NCI-H748 treated with DMSO at 0.1 percent for 48 hours (cell line): ENCODE measurements at places on chromosomes 16 and 17.

DNA sequence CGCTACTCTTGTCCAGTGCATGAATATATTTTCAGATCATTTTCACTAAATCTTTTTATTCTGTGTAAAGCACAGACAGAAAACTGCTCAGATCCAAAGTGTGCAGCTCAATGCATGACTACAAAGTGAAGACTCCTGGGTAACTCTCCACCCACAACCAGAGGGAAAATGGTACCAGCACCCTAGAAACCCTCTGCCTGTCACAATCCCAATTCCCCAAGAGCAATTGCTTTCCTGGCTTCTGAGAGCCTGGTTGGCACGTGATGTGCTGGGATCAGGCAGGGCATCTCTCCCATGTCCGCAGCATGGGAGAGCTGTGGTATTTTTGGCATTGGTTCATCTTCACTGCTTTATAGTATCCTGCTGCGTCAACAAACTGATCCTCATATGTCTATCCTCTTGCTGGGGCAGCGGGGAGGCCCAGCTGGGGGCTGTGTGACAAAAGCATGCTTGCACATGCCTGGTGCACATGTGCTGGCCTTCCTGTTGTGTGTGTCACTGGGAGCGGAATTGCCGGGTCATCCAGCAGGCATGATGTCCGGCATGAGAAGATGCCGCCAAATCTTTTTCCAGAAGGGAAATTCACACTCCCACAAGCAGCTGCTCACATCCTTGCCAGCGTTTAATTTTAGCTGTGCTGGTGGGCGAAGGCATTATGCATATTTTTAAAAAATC lies 278.9 kb upstream of the FOXF1 start:
- DNase-seq = no peak

GRCh38 chr17:59893676-59894100 lies 767 bp downstream of the RPS6KB1 start:
- no peak for DNase-seq

- no peak for DNase-seq
Observed at GRCh38 chr16:57016301-57016700, 26.9 kb downstream of the NLRC5 start.

GRCh38 chr16:1443403-1443973 lies 868 bp downstream of the CCDC154 start:
- no peak for DNase-seq

DNA sequence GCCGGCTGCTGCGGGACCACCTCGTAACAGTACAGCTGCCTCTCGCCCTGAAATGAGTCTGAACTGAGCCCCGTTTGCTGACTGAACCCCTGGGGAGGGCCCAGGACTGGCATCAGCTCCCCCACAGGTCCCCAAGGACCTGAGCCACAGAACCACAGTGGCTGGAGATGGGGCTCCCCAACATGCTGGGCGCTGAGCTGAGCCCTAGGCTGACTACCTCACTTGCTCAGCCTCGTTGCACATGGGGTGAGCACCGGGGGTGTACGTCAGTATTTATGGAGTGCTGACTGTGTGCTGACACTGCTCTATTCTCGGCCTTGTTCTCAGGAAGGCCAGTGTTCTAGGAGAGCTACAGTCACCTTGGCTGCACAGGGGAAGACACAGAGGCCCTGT lies 6.6 kb upstream of the VASN start:
- DNase-seq = no peak

- DNase-seq = no peak
Observed at GRCh38 chr17:4469552-4469951, 29.1 kb upstream of the SPNS2 start.
